Cortex of kidney (tissue), 1 donor: ENCODE measurements at places on chromosomes 7 and 10.

DNA sequence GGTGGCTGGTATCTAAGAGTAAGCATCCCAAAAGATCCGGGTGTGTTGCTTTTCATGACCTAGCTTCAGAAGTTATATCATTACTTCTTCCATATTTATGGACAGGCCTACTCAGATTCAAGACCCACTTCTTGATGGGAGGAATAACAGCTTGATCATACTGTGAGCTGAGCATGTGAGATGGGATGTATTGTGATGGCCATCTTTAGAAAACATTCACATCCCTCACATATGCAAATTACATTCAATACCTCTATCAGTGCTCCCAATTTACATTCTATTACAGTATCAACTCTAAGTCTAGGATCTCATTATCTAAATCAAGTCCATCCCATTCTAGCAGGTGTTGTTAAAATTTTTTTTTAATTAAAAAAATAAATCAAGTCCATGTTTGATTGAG, 99.8 kb upstream of the OIT3 start:
- no peak for DNase-seq

GRCh38 chr7:31764462-31764861, 77.4 kb downstream of the PPP1R17 start:
- DNase-seq = no peak

- DNase-seq = no peak
These were observed 455.3 kb downstream of the REEP3 start for GRCh38 chr10:63976538-63976937.

DNA sequence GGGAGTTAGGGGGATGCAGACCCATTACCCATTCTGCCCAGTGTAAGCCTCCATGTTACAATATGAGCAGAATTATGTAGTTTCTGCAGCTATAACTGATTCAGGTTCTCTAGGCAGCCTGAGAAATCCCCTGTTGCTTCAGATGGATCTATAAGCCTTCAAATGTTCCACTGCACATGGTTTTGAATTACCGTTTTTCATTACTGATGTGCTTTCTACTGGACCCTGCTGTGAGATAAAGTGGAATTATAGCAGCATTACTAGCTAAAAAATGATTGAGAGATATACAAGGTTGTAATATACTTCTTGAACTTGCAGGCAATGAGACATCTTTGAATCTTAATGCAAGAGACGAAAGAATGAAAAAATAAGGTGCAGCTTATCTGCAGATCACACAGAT, 38.4 kb upstream of the ANAPC16 start:
- DNase-seq = no peak

GRCh38 chr10:3761021-3761686, 23.9 kb downstream of the KLF6 start:
- no peak for DNase-seq

DNA sequence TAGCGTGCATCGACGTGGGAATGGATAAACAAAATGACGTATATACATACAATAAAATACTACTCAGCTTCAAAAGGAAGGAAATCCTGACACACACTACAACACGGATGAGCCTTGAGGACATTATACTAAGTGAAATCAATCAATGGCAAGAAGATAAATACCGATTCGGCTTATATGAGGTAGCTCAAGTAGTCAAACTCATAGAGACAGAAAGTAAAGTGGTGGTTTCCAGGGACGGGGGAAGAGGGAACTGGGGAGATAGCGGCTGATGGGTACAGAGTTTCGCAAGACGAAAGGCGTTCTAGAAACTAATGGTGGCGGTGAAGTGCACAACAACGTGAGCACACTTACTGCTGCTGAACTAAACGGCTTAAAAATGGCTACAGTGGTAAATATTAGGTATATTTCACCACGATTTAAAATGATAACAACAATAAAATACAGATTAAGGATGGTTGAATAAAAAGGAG, 516.7 kb downstream of the PARD3 start:
- no peak for DNase-seq

DNA sequence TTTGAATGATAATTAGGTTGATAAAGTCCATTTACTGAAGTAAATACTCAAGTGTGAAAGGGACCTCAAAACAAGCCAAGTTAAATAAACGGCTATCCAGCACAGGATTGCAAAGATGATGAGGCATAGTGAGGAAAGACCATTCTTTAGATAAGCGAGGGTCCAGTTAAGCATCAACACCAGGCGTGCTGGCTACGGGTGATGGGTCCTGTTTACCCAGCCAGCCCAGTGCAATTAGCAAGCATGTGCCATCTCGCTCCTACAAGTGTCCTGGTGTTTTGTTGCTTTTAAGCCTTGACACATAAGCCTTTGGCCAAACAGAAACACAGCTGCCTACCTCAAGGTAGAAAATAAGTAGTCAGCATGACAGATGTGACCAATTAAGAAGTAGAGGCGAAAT, 7.1 kb downstream of the NEBL start:
- no peak for DNase-seq

GRCh38 chr7:11615174-11615573, 216.8 kb downstream of the THSD7A start:
- DNase-seq = no peak

- DNase-seq = no peak
These were observed 142.5 kb downstream of the WDR37 start for GRCh38 chr10:1198453-1199344.

- no peak for DNase-seq
These were observed 62.6 kb upstream of the SEMA3C start for GRCh38 chr7:80981405-80981804.

DNA sequence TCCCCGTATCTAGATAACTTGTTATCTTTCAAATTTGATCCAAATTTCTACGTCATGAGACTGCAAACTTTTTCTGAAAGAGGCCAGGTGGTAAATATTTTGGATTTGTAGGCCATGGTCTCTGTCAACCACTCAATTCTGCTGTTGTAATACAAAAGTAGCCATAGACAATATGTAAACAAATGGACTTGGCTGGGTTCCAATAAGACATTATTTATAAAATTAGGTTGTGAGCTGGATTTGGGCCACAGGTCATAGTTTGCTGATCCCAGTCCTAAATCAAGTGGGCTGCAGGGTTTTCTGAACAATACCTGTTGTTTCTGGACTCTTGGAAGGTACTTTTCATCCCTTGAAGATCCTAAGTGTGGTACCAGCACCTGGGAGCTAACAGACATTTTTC, 1178.0 kb downstream of the SORCS1 start:
- no peak for DNase-seq

GRCh38 chr7:143327903-143328302, 12.0 kb downstream of the CLCN1 start:
- no peak for DNase-seq

DNA sequence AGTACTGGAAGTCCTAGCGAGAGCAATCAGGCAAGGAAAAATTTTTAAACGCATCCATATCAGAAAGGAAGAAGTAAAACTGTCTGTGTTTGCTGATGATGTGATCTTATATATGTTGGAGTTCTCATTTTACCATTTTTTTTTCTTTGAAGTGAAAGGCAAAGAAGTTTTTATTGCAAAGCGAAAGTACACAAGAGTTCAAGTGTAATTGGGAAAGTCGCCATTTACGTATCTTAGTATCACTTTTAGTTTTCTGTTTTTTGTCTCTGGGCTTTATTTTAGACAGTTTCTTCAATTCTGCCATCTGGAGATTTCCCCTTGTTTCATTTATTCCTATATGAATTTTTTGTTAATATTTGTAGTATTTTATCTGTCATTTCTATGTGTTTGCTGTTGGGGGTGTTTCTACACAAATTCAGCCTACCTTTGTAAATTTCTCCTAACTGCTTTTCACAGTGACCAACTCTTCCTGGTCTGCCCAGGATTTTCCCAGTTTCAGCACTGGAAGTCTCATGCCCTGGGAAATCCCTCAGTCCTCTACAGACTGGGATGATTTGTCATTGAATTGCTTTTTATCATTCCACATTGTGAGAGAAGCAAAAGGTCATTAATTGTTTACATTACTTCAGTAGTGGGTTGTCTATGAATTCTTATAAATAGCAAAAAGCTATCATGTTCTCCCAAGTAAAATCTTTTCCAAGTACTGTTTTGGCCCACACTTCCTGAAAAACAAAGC, 23.2 kb downstream of the BET1 start:
- DNase-seq = no peak

DNA sequence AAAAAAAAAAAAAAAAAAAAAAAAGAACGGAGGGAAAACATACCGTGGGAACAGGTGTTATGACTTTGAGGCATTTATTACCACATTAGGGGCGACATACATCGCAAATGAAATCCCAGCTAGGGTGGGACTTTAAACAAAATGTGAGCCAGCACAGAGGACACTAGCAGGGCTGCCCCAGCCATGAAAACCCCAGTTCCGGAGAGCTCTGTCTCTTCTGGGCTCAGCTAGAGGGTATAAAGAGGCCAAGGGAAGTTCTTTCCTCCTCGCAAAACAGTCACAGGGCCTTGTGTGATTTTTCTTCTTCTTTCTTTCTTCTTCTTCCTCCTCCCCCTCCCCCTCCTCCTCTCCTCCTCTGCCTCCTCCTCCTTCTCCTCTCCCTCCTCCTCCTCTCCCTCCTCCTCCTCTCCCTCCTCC, 59.9 kb upstream of the ECHDC3 start:
- DNase-seq = no peak
